ENCODE measurements at places on chromosomes 11 and 22. TPM values are rescaled to one million over a fixed set of nuclear protein-coding genes. Genes with fewer than 3 reads are reported as not detected.

GRCh38 chr11:126660761-126661425, 305.4 kb downstream of the ST3GAL4 start:
- DNase-seq, result no peak

GRCh38 chr11:28606930-28607329, 498.7 kb downstream of the METTL15 start:
- DNase-seq, result peak; percentile 6

- DNase-seq, result no peak
Measured at GRCh38 chr11:83863272-83863671, 577.1 kb upstream of the CCDC90B start.

- no peak for DNase-seq
Measured at GRCh38 chr22:36586271-36586670, 57.3 kb upstream of the EIF3D start.

GRCh38 chr11:108474664-108475463, 7.5 kb upstream of the C11orf65 start:
- no peak for DNase-seq

GRCh38 chr11:70358753-70359152, 39.6 kb upstream of the CTTN start:
- no peak for DNase-seq

GRCh38 chr11:80856066-80856465, 1415.2 kb upstream of the TENM4 start:
- DNase-seq, result no peak

- DNase-seq, result peak; percentile 75
Measured at GRCh38 chr11:34680918-34681586, 60.2 kb downstream of the EHF start.

DNA sequence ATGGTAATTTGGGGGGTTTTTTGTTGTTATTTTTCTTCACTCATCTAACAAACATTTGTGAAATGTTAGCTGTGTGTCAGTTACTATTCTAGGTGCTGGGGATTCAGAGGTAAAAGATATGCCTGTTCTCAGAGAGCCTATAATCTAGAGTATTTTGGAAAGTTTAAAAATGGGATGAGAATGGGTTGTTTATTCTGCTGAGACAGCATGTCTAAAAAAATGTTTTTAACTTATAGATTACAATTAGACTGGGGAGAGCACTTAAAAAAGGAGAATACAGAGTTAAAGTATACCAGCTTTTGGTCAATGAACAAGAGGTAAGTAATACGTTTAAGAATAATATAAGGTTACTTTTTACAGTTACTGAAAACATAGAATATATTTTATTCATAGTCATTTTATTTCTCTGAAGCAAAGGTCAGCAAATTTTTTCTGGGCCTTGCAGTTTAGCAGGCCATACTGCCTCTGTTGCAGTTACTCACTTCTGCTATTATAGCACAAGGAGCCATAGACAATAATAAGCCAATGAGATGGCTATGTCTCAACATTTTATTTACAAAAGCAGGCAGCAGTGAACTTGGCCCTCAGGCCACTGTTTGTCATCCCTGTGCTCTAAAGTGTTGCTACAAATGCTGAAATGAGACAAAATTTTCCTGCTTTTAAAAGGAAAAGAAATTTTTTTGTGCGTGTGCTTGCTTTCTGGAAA, 60.0 kb downstream of the DKK3 start:
- no peak for DNase-seq

- no peak for DNase-seq
Measured at GRCh38 chr11:124640666-124641065, 18.0 kb downstream of the TBRG1 start.

DNA sequence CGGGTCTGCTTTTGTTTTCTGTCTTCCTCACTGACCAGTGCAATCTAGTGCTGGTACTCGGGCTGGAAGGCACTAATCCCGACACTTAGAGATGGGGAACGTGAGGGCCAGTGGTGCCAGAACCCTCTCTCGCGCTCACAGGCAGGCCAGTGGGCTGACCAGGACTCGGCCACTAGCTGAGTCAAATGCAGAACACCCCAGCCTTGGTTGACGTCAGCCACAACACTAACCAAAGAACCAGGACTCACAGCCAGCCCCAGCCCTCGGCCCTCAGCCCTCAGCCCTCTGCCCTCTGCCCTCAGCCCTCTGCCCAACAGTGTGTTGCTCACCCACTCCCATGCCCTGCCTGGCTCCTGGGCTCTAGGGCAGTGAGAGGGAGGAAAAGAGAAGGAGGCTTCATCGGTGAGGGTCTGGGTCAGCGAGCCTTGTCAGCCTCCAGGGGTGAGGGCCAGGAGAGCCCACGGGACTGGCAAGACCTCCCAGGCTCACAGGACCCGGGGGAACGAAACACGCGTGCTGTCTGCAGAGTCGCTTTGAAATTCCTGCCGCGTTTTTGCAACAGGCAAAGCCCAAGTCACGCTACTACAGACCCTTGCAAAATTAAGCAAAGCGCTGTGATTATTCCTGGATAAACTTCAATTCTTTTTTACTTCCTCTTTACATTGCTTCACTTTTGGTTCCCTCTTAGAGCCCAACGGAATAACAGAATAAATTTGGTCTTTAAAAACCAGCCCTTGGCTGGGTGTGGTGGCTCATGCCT, 27.5 kb downstream of the KIAA0930 start:
- DNase-seq, result peak; percentile 84

DNA sequence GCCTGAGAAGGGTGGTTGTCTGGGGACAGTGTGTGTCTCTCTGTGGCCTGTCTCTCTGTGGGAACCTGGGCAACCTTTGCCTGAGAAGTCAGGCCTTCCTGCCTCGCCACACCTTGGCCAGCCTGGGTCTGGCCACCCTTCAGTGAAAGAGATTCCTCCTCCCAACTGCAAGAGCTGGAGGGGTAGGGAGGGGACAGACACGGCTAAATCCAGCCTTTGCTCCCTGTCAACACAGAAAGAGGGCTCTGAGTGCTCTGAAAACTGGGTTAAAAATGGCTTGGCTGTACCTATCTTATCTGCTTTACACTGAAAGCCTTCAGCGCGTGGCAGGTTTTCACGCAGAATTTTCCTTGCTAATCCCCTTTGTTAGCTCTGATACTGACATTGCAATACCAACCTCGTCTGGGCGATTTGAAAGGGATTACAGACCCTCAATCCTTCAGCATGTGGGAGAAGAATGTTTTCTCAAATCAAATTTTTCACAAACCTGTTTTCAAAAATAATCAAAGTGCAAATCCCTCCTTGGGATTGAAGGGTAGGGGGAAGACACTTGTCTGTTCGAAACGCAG, 163.7 kb downstream of the DSCAML1 start:
- no peak for DNase-seq

GRCh38 chr11:118439646-118440045, 3.4 kb downstream of the KMT2A start:
- no peak for DNase-seq

- DNase-seq, result no peak
Measured at GRCh38 chr11:117434481-117434880, 106.8 kb downstream of the CEP164 start.

- DNase-seq, result no peak
Measured at GRCh38 chr11:112497826-112498225, 237.2 kb upstream of the PLET1 start.

GRCh38 chr22:24390576-24390975, 36.8 kb upstream of the ADORA2A start:
- DNase-seq, result no peak

DNA sequence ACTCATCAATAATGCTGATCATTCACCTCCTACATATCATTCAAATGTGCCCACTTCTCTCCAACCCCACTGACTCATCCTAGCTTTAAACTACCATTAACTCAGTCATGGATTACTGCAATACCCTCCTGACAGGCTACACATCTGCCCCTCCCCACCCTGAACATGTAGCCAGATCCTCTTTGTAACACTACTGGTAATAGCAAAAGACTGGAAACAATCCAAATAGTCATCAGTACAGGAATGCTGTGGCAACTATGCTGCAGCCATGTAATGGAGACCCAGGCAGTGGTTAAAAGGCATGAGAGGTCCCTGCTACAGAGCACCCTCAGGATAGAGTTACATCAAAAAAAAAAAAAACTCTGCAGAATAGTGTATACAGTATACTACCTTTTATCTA, 16.6 kb downstream of the SLC43A3 start:
- DNase-seq, result peak; percentile 68

DNA sequence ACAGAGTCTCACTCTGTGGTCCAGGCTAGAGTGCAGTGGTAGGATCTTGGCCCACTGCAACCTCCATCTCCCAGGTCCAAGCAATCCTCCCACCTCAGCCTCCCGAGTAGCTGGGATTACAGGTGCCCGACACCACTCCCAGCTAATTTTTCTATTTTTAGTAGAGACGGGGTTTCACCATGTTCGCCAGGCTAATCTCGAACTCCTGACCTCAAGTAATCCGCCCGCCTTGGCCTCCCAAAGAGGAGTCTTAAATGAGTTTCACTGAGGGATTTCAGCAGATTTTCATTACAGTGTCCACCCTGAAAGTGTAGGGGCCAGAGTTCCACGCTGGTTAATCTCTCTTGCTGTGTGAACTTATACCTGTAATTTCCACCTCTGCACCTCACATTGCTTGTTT, 412 bp upstream of the RPS3 start:
- no peak for DNase-seq

GRCh38 chr11:76939219-76939631, 78.5 kb downstream of the ACER3 start:
- no peak for DNase-seq

DNA sequence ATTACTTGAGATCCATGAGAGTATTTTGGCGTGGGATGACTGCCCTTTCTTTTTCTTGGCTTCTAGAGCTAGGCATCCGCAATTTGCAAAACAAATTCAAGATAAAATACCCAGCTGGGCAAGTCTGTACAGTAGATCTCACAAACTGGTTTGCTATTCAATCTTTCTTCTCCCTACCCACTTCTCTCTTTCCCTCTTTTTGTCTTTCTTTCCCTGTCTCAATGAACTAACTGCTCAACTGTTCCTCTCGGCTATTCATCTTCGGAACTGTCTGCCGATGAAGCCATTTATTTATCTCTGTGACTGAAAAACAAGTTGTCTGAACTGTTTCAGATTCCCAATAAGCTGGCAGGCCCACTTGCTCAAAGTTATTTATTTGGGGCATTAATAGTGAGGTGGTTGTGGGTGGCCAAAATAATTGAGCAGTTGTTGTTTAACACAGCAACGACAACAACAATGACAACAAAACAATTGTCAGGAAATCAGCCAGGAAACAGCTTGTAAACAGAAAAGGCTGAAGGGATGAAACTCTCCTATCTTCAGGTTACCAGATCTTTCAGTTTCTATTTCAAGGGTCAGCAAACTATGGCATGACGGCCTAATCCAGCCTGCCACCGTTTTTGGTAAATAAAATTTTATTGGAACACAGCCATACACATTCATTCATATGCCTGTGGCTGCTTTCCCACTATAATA, 76.0 kb upstream of the MTMR2 start:
- DNase-seq, result peak; percentile 9

The CBX6 gene
- 9.1 TPM for total RNA-seq

The PRR5L gene
- total RNA-seq, result 5.3 TPM

The EHF gene
- total RNA-seq, result 6.0 TPM

The WT1 gene
- 0.10 TPM for total RNA-seq

The RAB38 gene
- not detected for total RNA-seq

The SHISA8 gene
- total RNA-seq, result not detected

The NFRKB gene
- total RNA-seq, result 17.7 TPM

The OR51V1 gene
- total RNA-seq, result not detected

The CHRNA10 gene
- total RNA-seq, result not detected

The NEU3 gene
- 10.9 TPM for total RNA-seq
